ENCODE measurements at places on chromosomes 12 and 14.

- no peak for DNase-seq
Measured at GRCh38 chr14:68687746-68688145, 105.1 kb downstream of the ZFP36L1 start.

GRCh38 chr12:116919706-116920485 lies 9.1 kb downstream of the FBXW8 start:
- no peak for DNase-seq

- DNase-seq = no peak
Measured at GRCh38 chr14:38336298-38336697, 80.4 kb upstream of the CLEC14A start.

DNA sequence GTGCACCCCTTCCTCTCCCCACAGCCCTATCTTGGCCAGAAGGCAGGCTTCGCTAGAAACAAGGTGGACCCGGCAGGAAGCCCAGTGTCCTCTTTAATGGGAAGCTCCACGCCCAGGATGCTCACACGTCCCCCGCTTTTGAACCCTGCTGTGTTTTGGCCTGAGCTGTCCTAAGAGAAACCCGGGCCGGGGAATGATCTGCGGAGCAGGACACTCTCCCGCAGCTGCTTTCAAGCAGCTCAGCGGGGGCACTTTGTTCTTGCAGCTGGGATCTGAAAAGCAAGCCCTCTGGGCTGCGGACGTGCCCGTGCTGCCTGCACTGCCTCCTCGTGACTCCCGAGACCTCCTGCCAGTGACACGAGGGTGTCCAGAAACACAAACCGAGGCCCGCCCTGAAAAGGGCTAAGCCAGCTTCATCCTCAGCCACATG lies 30.0 kb downstream of the SCARB1 start:
- no peak for DNase-seq

- no peak for DNase-seq
Measured at GRCh38 chr12:42590330-42590934, 886 bp upstream of the PRICKLE1 start.

All from GM18507 (cell line).